Activated naive CD4-positive, alpha-beta T cell treated with anti-CD3 and anti-CD28 coated beads, Interleukin-2, amount 10 ng/mL, durations not matched to agents 7 days and 5 days (primary cell): ENCODE measurements at places on chromosomes 6 and 20.

DNA sequence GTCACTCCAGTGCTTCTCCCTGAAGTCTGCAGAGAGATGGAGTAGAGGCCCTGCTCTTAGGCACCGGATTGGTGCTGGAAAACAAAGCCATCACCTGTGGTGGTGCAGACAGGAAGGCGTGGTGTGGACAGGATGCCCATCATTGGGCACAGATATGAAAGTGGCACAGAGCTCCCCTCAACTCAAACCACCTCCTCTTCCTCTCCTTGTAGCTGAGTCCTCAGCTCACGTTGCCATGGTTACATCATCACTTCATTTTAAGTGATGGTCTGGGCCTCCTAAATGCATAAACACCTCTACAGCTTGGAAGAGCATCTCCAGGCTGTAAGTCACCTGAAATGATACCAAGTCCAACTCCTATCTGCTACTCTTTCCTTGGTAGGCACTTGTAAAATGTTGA is 8.0 kb upstream of the RTF2 start:
- DNase-seq, result peak; percentile 68

GRCh38 chr20:8946036-8946940 is 122.6 kb upstream of the PLCB4 start:
- DNase-seq, result no peak

- DNase-seq, result no peak
These were observed 963.3 kb upstream of the GJE1 start for GRCh38 chr6:141169419-141169818.

DNA sequence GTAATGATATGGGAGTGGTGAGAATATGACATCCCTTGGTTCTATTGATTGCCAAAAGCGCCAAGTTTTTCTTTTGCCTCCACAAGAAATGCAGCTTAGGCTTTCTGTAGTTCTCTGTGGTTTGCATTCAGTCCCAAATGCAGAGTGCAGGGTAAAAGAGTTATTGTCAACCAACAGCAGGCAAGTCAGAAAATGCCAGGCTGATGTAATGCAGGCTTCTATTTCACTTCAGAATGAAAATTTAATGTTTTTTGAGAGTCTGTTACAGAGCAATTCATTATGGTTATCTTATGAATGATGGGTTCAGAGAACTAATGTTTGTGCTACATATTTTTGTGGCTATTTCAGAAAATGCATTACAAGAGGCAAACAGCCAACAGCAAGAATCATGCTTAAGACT is 293.5 kb downstream of the CENPW start:
- no peak for DNase-seq

GRCh38 chr20:11158146-11158545 is 484.3 kb upstream of the JAG1 start:
- no peak for DNase-seq

- peak; percentile 25 for DNase-seq
These were observed 3.1 kb downstream of the B3GALT4 start for GRCh38 chr6:33279971-33280511.

- no peak for DNase-seq
These were observed 101.9 kb upstream of the MOCS1 start for GRCh38 chr6:40036186-40036585.

- DNase-seq, result no peak
These were observed 18.3 kb downstream of the CCNC start for GRCh38 chr6:99550046-99550748.

DNA sequence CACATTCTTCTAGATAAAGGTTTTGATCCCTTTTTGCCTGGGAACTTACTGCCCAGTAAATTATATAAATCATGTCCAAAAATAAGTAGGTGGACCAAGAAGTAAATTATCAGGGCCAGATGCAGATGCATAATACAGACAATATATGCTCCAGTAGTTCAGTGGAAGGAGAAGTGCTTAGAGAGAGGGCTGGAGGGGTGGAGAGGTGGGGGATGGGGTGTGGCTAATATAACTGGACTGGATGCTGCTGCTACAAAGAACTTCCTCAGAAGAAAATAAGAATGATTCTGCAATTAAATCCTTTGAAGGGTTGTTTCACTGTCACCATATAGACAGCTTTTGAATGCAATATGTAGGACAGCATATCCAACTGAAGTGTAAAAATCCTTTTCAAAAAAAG is 14.8 kb upstream of the TFAP2D start:
- no peak for DNase-seq

DNA sequence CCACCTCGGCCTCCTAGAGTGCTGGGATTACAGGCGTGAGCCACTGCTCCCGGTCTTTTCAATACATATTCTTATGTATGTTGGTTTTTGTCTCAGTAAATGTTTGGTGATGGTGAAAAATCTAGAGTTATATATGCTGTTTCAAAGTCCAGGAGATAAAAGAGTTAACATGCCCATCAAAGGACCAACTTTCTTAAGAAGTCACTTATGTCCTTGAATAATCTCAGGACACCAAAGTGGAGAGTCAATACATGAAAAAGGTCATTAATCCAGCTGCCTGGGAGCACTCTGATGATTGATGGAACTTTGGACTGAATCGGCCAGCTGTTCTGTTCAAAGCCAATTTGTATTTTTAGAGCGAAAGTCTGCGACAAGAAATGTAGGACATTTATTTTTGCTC is 59.8 kb upstream of the HDAC2 start:
- no peak for DNase-seq

DNA sequence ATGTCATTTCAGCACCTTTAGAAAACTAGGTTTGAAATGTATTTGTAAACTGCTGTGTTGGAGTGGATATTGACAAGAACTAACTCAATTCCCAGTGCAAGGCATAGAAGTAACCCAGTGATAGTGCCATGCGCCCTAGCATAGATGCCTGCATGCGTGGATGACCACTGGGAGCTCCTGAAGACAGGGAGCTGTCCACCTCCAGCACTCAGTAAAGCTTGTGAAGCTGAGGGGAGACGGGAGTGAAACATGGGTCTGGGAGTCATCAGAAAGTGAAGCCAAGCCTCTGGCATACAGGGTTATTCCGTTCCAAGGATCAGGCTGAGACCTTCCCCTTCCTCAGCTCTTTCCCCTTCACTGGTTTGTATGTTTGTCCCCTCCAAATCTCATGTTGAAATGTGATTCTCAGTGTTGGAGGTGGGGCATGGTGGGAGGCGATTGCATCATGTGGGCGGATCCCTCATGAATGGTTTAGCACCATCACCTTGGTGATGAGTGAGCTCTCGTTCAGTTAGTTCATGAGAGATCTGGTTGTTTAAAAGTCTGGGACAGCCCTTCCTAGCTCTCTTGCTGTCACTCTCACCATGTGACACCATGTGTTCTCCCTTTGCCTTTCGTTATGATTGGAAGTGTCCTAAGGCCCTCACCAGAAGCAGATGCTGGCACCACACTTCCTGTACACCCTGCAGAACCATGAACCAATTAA is 146.5 kb upstream of the FERMT1 start:
- no peak for DNase-seq

DNA sequence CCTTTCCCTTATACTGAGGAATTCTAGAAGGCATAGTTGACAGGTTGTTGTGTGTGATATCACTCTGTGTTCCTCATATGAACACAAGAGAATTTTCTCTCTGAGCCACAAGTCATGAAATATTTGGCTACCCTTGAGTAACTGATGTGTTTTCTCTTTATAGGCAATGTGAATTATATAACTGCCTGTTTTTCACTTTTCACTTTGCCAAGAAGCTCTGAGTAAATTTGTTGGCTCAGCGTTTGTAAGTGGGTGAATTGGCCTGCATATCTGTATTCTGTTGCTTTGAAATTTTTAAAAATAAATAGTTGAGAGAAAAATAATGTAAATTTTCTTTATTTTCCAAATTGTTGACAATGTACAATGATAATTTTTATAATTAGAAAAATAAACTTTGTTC is 5.2 kb upstream of the BTBD9 start:
- no peak for DNase-seq

DNA sequence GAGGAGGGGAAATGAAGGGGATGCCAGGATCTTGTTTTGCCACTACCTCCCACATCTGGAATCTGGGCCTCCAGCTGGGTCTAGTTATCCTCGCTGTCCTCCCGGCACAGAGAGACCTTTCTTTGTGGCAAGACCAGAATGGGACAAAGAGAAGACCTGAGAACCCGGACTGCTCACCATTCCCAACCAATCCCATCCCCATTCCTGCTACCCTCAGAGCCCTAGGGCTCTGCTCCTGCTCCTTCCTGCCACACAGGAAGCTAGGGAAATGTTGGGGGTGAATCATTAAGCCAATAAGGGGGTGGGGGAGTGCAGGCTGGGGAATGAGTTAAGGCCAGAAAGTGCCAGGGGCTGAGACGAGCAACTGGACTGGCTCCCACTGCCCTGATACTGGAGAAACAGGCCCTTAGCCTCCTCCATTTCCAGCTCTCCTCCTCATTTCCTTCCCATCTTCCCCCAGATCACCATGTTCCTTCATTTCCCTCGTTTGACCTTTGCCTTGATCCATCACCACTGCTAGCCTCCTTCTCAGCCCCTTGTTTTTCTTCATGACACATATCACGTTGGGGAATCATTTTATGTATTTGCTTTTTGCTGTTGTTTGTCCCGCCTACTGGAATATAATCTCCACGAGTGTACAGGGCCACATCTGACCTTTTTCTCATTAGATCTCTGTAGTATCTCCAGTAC is 4.6 kb upstream of the IER3 start:
- DNase-seq, result no peak

- peak; percentile 71 for DNase-seq
These were observed 1.5 kb upstream of the GMEB2 start for GRCh38 chr20:63628246-63628975.

DNA sequence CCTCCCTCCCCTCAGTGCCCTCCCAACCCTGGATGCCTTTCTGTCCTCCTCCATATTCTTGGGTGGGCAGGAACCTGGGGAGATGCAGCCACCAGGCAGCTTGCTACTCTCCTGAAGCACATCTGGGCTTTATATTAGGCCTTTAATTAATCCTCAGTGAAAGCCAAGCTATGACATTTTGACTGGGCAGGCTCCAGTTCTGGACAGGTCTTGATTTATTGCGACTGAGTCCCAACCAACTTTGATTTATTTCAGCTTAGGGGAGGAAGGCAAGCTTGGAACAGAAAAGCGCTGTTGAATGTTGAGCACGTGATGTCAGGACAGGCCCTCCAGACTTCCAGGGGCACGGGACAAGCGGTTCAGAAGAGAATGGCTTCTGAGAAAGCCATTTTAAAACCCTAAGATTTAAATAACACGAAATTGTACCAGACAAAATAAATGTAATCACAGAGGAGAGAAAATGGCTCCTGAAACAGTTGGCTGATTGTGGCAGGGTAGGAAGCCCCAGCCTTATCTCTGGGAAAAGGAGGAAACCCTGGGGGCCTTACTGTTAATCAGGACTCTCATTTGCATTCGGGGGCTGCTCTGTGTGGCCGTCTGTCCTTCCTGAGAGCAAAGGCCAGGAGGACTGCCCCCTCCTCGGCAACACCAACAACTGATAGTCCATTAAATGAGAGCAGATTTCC is 294.2 kb downstream of the FOXC1 start:
- DNase-seq, result no peak

DNA sequence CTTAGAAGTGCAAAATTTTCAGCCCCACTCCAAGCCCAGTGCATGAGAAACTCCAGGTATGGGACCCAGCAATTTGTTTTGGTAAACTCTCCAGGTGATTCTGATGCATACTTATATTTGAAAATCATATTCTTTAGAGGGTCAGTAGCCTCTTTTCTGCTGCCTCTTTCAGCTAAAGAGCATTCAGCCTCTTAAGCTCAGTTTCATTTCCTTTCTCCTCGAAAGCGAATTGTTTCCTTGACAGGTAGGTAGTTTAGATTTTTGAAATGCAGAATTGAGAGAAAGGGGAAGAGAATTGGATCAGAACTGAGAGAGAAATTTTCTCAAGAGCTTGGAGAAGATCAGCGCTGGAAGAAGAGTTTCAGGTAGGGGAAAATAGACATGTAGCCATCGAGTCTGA is 995.8 kb upstream of the FLRT3 start:
- DNase-seq, result no peak

DNA sequence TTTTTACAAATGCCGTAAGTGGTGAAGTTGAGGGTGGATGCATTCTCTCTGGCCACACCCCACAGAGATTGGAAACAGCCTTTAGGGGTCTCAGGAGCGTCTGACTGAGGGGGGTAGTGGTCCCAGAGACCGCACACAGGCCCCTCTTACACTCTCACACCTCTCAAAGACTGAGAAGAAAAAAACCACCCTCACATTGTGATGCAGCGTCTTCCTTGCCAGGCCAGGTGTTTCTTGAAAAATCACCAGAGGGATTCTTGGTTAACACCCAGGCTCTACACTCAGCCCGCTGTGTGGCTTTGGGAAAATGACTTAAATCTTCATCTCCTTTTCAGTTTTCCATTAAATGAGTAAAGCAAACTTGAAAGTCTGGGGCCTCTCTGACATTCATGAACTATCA is 115.8 kb upstream of the SPTLC3 start:
- DNase-seq, result no peak

- DNase-seq, result no peak
These were observed 23.7 kb downstream of the SERPINB1 start for GRCh38 chr6:2817903-2818443.

- DNase-seq, result no peak
These were observed 52.5 kb downstream of the ARHGAP18 start for GRCh38 chr6:129657483-129657882.

- no peak for DNase-seq
These were observed 87.6 kb downstream of the LINC00237 start for GRCh38 chr20:21018576-21018975.

GRCh38 chr6:89298680-89299465 is 16.2 kb downstream of the GABRR2 start:
- peak; percentile 67 for DNase-seq

- no peak for DNase-seq
These were observed 4.9 kb downstream of the VGLL2 start for GRCh38 chr6:117270055-117270842.

DNA sequence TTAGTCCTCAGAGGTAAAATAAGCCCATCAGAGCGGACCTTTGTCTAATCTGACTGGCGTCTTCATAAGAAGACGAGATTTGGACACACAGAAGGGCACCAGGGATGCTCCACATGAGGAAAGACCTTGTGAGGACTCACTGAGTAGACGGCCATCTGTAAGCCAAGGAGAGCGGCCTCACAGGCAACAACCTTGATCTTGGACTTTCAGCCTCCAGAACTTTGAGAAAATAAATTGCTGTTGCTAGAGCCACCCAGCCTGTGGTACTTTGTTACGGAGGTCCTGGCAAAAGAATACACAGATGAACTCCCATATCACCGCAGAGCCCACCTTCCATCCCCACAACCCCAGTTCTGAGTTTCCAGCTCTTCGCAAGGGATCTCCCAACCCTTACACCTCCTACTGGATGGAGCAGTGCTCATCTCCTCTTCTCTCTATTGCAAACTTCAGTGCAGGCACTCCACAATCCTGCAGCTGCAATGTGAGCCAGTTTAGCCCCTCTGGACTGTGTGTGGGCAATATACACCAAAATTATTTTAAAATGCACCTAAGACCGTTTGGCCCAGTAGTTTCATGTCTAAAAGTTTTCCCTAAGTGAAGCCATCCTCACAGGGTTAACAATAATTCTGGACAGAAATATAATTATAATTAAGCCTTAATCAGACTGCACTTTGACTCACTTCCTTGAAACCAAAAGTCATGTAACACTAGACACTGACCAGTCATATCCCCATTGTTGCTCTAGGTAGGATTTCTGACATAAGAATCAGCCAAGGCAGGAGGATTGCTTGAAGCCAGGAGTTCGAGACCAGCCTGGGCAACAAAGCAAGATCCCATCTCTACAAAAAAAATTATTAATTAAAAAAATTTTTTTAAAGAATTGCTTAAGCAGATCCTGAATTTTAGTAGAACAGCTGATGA is 8.8 kb upstream of the TRIM31 start:
- DNase-seq, result no peak

GRCh38 chr6:53257001-53257400 is 91.7 kb downstream of the ELOVL5 start:
- no peak for DNase-seq

- no peak for DNase-seq
These were observed 4.6 kb upstream of the ZNF184 start for GRCh38 chr6:27477318-27478013.
